Activated naive CD4-positive, alpha-beta T cell treated with anti-CD3 and anti-CD28 coated beads, Interleukin-2, amount 50 U/mL, for 72 hours (primary cell): ENCODE measurements at places on chromosomes 3 and 15. TPM values are rescaled to one million over a fixed set of nuclear protein-coding genes. Genes with fewer than 3 reads are reported as not detected.

Gene GPR87
- total RNA-seq, result 1.3 TPM

Gene PTH1R
- total RNA-seq, result not detected

Gene GP9
- total RNA-seq, result not detected

Gene TMEM207
- not detected for total RNA-seq

Gene GPR62
- total RNA-seq, result not detected

Gene PATL2
- total RNA-seq, result 30.7 TPM

Gene TM4SF18
- total RNA-seq, result not detected
